HuH-7.5 (cell line): ENCODE measurements at places on chromosomes 11 and 22.

DNA sequence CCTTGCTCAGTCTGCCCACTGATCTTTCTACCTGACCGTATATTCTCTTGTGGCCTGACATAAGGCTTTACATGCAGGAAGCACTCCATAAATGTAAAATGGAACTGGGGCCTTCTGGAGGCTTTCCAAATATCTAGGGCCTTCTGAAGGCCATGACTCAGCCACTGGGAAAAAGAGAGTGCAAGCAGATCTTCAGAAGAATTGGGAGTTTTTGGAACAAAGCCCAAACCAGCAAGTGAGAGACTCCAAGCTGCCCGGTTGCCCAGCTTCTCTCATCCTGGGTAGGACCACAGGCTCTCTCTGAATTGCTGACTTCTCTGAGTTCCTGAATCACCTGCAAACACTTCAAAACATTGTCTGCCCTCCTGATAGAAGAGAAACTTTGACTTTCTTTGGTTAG, 107.9 kb upstream of the BMAL1 start:
- DNase-seq = no peak

DNA sequence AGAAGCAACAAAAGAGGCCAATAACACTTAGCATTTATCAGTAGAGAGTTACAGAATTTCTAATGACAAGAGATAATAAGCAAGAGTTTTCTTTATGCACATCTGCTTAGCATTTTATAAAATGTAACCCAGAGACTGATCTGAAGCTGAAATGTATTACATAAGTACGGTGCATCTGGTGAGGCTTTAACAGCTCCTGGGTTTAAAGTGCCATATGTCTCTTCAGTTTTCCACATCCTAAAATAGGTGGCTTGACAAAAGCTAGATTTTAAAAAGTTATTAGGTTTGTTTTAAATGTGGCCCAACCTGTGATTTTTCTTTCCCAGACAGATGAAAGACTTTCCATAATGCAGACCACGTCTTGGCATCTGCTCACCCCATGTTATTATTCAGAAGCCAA, 620.7 kb upstream of the ARHGAP42 start:
- no peak for DNase-seq

DNA sequence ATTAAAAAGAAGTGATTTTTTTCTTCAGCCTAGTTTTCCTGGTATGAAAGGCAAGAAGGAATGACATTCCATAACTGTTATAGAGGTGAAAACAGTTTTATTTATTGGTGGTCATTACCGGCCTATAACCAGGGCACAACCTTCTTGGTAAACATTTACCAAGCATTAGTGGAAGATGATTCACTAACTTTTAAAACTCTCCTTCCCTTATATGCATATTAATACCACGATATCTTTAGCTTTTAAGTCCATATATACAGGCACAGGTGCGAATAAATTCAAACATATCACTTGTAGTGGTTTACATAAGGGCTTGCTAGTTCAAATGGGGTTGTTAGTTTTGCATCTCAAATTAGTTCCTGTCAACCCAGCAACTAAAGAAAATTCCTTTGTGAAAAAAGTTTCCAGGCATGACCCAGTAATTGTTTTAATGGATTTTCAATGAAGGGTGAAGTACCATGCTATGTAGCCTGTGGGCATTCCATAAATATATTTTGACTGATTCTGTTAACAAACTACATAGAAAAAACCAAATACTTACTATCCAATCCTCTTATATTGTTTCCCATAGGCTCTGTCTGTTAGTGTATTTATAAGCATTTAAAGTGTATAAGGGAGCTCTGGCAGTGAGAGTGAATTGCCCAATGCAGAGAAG, 30.6 kb upstream of the ROBO3 start:
- DNase-seq = no peak

DNA sequence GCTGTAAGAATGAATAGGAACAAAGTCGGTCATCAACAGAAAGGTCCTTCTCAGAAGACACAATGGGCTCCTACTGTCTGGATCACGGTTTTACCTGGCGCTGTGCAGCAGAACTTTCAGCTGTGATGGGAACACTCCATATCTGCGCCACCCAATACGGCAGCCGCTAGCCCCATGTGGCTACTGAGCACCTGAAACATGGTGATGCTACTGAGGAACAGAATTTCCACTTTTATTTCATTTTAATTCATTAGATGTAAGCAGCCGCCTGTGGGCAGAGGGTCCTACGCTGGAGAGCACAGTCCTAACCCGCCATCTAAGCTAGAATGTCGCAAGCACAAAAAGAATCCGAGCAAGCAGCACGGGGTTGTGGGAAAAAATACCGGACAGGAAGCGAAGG, 2.7 kb downstream of the SULT4A1 start:
- DNase-seq = no peak

DNA sequence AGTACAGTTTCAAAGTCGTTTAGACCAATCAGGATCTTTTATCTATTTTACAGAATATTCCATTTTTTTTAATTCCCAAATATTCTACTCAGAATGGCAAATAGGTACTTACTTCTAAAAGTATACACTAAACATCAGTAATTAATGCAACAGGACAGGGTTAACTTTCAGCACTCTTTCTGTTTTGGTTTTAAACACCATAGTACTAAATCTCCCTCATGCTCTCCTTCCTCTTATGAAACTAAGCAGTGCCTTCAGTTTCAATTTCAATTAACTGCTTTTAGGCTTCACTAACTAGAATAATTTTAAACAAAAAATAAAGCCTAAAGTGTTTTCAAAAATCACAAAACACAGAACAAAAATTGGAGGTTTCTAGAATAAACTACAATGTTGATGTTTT, 57.9 kb downstream of the NOX4 start:
- DNase-seq = no peak

DNA sequence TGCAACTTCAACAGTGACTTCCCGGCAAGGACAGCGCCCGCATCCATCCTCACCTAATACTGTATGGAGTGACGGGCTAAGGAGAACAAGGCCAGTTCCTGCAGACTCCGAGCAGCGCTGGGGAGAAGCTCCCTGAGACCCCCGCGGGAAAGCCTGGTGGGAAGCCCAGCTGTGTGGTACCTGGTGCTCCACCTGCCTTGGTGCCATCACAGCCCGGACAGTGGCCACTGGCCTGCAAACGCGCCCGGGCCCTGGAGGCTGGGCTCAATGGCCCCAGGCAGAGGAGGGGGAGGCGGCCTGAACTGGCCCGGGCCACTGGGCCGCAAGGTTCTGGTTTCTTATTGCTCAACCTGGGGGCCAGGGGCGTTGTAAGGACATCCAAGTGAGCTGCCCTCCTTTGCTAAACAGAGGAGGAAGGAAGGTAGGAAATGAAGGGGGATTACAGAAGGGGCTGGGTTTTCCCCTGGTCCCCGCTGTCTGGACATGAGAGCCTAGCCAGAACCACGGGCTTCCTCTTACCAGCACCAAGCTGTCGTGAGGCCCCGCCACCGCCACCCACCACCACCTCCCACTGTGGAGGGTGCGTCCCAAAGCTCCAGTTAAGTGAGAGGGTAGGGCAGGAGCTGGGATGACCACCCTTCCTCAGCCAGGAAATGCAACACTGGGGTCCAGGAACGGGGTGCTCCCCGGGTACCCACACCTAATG, 8.5 kb upstream of the CDC42BPG start:
- no peak for DNase-seq
